Natural killer cell treated with Interleukin-12 subunit alpha and Interleukin-12 subunit beta and Interleukin-15 and Interleukin-18, amount 100 ng/mL, for 72 hours (primary cell): ENCODE measurements at places on chromosomes 7 and 10. TPM values are rescaled to one million over a fixed set of nuclear protein-coding genes. Genes with fewer than 3 reads are reported as not detected.

GRCh38 chr10:1159131-1160061 lies 103.2 kb downstream of the WDR37 start:
- DNase-seq = no peak

- no peak for DNase-seq
These were observed 468.7 kb upstream of the C7orf33 start for GRCh38 chr7:148121847-148122246.

- no peak for DNase-seq
These were observed 182.6 kb upstream of the FEZF1 start for GRCh38 chr7:122487131-122487530.

CNTNAP2 gene
- total RNA-seq = not detected

NYAP1 gene
- total RNA-seq = not detected

CYP2C8 gene
- total RNA-seq = not detected
